GM06990 (cell line): ENCODE measurements at places on chromosomes 11 and 22.

GRCh38 chr22:32605576-32605975 lies 131.0 kb downstream of the FBXO7 start:
- DNase-seq: no peak

GRCh38 chr11:128714123-128714522 lies 20.3 kb downstream of the FLI1 start:
- no peak for DNase-seq

- DNase-seq: no peak
These were observed 70.3 kb downstream of the TNRC6B start for GRCh38 chr22:40247976-40248375.

DNA sequence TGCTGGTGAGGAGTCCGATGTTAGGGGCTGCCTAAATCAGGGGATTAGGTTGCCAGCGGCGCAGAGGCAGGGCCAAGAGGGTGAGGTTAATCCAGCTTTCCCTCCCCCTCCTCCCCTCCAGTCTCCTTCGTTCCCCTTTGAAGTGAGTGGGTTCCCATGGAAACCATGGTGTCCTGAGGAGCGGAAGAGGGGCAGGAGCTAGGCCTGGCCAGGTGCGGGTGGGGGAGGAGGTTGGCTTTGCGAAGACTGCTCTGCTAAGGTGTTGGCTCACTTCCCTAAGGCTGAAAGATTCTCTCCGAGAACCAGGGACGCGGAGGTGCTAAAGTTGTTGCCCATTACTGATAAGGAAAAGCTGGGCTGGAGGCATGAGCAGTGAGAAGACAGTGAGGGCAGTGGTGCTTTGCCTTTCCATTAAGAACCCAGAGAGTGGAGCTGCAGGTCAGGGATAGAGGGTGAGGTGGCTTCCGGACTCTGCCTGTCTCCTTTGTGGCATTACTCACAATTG lies 124.6 kb downstream of the FEZ1 start:
- no peak for DNase-seq

- DNase-seq: no peak
These were observed 3.9 kb downstream of the PACSIN2 start for GRCh38 chr22:43011079-43011478.

DNA sequence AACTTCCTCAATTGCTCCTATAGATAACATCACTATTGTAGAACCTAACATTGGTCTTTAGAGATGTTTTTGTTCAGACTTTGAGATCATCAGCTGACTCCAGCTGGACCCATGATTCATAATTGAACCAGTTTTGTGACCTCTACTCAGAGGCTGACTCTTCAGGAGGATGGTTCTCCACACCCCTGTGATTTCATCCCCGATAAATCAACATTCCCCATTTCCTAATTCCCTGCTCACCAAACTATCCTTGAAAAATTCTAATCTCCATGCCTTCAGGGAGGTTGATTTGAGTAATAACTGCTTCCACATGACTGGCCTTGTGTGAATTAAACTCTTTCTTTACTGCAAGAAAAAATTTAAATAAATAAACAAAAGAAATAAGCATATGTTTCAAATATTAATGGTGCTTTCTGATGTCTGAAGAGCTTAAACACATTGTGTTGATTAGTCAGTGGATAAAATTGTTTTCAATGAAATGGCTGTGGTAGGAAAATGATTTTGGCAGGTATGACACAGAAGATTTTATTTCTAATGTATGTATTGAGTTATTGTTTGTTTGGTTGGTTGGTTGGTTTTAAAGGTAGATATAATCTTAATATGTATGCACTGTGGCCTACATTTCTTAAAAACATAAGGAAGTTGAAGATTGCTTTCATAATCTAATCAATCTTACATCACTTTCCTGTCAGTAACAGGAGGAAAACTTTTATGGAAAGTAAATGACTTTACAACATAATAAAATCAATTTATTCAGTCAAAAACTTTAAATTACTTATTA lies 427.9 kb upstream of the CCDC179 start:
- no peak for DNase-seq

DNA sequence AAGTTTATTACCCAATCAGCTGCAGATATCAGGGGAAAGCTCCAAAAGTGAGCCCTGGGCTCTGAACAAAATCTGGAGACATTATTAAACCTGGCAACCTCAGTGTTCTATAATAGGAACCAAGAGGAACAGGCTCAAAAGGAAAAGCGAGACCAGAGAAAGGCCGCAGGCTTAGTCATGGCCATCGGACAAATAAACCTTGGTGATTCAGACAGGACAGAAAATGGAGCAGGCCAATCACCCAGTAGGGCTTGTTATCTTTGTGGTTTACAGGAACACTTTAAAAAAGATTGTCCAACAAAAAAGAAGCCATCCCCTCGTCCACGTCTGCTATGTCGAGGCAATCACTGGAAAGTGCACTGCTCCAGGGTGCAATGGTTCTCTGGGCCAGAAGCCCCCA lies 7.7 kb upstream of the PANX1 start:
- no peak for DNase-seq

- no peak for DNase-seq
These were observed 30.4 kb downstream of the DUSP8 start for GRCh38 chr11:1541474-1542204.

GRCh38 chr22:18062421-18062820 lies 15.4 kb upstream of the PEX26 start:
- DNase-seq: no peak

DNA sequence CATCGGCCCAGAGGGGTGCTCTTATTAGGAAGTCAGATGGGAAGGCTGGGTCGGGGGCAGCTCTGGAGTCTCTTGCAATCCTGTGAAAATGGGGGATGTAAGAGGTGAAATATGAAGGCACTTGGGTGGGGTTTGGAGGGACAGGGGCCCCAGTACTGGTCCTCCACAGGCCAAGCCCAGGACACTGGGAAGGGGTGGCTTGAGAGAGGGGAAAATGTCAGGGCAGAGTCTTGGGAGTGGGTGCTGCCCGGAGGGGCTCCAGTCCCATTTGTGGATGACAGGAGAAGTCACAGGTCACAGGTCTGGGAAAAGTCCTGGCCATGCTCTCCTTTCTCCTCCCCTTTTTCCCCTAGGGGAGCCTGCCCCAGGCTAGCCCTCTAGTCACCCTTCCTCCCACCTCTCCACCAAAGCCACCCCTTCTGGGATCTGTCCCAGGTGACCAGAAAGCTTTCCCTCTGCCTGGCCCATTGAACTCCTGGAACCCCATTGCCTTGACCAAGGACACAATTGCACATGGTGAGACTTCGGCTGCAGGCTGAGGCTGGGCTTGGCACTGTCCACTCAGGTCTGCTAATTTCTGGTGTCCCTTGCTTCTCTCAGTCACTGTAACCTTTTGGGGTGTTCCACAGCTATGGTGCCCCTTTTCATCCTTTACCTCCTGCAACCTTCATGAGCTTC lies 1465.0 kb downstream of the TBC1D22A start:
- DNase-seq: no peak
